Brain (organoid and tissue), 16 donors: ENCODE measurements at places on chromosomes 2 and 18. TPM values are rescaled to one million over a fixed set of nuclear protein-coding genes. Genes with fewer than 3 reads are reported as not detected.

LRATD1 gene
- polyA plus RNA-seq, result 16.4 TPM

NEB gene
- polyA plus RNA-seq, result 8.4 TPM

SLC14A1 gene
- polyA plus RNA-seq, result 16.2 TPM

NEURL3 gene
- not detected for polyA plus RNA-seq

HOXD13 gene
- polyA plus RNA-seq, result 9.8 TPM

CTLA4 gene
- not detected for polyA plus RNA-seq
